ENCODE measurements at places on chromosomes 11 and 22.

DNA sequence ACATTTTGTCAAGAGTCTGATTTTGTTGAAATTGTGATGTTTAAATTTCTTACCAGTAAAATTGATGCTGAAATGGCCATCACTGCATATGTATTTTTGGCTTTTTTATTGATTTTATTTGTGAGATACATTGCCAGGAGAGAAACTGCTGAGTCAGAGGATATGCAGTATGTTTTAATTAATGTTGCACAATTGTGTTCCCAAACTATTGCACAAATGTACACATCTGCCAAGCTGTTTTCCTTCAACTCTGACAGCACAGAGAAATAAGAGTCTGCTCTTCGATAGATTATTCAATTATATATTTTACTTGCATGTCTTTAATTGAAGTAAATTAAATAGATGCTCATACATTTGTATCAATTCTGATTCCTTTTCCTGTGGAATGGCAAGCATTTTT, 640.2 kb upstream of the LUZP2 start:
- DNase-seq = peak; percentile 78

DNA sequence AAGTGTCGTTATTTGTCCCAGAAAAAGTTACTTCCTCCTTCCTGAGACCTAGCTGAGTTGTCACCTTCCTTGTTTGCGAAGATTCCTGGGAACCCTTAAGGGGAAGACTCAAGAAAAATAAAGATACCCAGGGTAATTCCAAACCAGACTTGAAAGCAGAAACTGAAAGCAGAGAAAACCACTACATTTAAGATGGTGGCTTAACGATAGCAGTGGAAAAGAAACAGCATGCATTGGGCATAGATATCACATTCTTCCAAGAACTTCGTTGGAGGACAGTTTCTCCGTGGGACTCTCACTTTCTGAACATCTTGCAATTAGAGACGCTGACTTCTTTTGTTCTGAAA, 89.1 kb downstream of the FAM76B start:
- DNase-seq = no peak

- DNase-seq = no peak
Measured at GRCh38 chr11:118056806-118057205, 20.1 kb upstream of the TMPRSS4 start.

DNA sequence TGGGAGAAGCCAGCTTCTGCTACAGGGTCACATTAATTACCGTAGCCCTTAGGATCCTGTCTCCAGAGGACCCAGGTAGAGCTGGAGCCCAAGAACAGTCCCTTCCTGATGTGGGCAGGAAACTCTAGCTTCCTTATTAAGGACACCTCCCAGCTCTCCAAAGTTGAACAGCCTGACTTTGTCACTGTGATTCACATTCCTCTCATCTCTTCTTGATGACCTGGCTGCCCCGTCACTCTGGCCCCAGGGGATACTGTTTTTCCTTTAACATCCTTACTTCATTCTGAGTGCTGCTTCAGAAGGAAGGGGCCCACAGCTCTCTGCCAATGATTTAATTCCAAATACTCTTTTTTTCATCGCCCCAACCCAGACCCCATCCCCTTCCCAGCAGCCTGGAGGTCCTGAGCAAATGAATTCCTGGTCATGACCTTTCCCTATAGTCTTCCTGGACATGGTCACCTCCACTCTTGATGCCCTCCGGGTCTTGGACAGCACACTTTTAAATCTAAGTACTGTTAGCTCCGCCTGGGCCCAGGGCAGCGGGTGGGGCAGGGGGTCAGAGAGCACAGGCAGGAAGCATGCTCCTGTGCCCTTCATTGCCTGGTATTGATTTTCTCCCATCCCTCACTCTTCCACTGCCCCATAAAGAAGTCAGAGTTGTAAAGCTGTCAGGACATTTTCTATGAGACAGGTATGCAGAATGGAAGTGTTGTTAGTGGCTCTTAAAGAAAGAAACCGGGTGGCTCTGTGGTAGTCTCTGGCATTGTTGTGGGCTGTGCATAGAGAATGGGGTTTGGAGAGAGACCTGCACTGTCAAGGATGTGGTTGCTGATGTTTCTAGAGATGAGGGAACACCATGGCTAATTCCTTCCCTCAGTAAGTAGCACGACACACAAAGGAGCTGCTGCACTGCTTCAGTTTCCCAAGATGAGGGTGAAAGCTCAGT, 22.3 kb upstream of the SPON1 start:
- DNase-seq = peak; percentile 13

DNA sequence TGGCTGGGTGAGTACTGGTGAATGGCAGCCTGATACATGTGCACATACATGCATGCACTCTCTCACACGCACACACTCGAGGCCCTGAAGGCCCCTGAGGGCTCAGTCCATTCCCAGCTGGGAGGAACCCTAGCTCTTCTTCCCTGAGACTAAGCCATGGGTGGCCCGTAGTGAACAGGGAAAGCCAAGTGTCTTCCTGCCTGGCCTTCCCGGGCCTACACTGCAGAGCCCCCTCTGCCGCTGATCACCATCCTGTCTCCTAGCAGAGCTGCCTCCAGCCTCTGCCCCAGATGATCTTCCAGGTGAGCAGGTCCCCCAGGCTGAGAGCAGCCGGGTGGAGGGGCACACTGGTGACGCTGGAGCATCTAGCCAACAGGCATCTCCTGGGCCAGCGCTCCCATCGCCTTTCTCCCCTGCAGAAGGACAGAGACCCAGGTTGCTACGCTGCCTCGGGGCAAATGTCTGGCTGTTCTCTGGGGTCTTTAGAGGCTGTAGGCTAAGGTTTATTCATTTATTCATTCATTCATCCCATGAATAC, 57.3 kb downstream of the CD82 start:
- no peak for DNase-seq

DNA sequence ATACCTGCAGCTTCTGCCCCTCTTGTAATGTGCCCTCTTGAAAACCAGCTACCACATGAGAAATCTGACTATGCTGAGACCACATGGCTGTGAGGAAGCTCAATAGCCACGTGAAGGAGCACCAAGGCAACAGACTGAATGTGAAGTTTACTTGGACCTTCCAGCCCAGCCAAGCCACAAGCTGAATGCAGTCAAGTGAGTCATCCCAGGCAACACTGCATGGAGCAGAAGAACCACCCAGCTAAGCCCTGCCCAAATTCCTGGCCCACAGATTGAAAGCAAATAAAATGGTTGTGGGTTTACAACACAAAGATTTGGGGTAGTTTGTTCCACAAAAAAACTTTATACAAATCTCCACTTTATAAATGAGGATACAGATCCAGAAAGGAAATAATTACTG, 114.5 kb downstream of the TIMP3 start:
- DNase-seq = no peak

DNA sequence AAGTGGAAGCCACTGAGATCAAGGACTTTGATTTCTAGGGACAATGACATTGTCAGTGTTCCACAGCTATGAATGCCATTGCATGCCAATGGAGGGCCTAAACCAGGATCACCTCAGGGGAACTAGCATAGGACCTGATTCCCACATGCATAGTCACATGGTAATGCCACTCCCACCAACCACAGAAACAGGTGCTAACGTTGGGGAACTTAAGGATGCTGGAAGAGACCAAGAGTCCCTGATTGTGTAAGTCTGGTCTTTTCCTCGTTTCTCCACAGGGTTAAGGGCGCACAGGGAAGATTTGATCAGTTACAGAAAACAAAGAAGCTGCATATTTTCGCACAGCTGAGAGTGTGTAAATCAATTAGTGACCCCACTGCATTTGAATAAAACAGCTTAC, 59.4 kb upstream of the CD44 start:
- DNase-seq = no peak

GRCh38 chr11:12235553-12235946, 125.2 kb downstream of the MICAL2 start:
- DNase-seq = peak; percentile 36

GRCh38 chr11:66922551-66922950, 35.6 kb downstream of the PC start:
- DNase-seq = no peak

- no peak for DNase-seq
Measured at GRCh38 chr11:45725121-45725520, 59.7 kb upstream of the CHST1 start.

DNA sequence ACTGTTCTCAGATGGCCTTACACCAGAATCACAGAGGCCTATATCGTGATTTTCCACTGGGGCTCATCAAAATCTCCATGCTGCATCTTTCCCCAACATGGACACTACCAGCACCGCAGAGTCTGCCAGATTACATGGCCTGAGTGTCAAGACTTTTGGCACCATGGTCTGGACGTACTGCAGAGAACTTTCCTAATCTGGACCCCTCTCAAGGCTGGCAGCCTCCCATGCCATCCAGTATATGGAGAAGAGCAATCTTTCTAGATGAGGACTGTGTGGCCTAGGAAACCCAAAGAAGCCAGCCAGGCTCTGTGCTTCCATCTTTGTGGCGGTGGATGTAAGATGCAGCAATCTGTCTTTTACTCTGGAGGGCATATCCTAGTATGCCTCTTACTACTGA, 139.2 kb downstream of the ADAMTS15 start:
- no peak for DNase-seq

- no peak for DNase-seq
Measured at GRCh38 chr11:9739123-9739900, 75.4 kb downstream of the SWAP70 start.

DNA sequence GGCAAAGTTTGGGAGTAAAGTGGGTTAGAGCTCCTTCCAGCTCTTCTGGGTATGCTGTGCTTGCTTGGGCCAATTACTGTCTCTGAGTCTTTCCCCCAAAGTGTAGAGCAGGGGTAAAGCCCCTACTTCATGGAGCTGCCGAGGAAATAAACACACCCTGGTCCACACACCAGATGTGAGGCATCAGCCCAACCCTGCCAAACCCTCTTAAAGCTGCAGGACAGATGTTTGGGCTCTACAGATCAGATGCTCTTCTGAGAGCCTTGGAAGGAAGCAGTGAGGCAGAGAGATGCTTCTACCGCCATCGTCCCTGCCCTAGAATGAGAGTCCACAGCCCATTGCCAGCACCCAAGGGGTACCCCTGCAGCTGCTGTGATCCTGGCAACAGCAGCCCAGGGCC, 64.7 kb downstream of the ELFN2 start:
- DNase-seq = no peak

DNA sequence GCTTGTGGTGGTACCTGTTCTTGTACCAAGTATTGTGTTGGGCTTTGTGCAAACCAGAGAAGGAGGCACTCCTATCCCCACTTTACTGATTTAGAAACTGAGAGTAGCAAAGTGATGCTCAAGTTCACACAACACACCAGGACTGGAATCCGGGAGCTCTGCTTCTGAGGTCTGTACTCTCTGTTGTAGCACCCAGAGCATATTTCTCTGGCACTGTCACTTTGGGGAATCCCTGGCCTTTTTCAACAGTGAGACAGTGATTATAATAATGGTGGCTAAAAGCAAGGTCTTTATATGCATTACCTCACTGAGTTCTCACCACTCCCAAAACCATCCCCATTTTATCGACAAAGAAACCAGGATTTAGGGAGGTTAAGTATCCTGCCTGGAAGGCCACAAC, 362.4 kb downstream of the TENM4 start:
- DNase-seq = no peak

DNA sequence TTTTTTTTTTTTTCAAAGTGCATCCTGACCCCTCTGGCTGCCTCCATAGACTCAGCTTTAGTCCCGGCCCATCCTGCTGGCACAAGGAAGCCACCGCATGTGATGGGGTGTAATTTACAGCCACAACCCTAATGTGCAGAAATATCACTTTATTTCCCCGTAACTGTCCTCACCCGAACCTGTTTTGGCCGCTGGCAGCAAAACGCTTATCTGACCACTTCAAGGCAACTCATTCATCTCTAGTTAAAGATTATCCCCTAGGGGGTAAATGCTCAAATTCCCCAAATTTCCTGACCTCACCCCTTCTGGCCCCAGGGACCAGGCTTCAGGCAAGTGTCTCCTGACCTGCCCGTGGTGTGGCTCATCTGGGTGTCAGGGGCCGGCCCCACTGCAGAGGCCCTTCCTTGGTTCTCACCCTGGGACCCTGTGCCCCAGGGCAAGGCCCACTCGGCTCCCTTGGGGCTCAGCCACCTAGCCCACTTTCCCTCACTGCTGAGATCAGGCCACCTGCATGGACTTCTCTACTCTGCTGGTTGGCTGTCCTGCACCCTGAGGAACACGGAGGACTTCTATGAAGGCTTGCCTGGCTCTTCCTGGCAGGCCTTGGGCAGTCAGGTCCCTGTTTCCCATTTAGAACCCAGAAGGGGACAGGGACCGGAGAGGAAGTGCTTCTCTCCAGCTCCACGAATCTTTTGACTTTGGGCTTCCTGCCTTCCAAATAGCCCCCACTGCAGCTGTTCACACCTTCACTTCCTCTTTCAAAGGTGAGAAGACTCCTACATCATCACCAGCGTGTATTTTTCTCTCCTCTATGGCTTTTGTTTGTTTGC, 53.3 kb downstream of the WNT11 start:
- no peak for DNase-seq

GRCh38 chr11:6606471-6607189, 3.1 kb downstream of the ILK start:
- DNase-seq = peak; percentile 96

GRCh38 chr11:8477680-8478079, 116.3 kb downstream of the STK33 start:
- no peak for DNase-seq

DNA sequence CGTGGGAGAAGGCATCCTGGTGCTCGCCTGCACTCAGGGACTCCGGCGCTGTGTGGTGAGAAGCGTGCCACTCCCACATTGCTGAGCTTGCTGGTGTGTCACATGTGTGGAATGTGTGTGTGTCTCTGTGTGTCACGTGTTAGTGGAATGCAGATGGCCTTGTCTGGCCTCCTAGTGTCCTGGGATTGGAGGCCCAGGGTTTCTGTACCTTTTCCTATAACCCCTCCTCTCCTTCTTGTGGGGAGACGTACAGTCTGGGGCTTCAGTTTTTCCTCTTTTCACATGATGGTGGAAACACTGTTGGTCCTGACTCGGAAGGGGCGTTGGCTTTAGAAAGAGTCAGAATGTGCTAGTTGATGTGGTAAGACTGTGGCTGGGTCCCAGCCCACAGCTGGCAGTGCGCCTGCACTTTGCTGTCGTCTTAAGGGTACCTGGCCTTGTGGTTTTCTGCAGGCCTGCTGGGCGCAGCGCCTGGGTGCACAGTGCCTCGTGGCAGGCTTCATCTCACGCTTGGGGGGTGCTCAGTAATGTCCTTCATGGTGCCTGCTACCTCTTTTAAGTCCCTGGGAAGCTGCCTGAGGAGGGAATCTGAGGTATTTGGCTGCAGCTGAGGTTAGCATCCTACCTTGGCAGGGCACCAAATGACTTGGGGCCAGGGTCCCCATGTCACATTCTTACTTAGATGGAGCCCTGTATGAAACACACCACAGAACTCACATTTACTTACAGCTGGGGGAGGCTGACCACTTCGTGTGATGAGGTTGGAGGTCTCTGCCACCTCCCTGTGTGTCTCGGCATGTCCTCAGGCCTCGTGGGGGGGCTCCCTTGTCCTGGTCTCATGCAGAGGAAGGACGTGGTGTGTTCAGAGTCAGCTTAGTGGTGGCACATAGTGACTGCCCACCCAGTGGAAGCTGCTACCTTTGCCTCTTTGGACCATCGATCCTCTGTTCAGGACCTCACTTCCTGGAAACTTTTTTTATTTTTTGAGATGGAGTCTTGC, 61.9 kb downstream of the MED15 start:
- peak; percentile 99 for DNase-seq

- DNase-seq = no peak
Measured at GRCh38 chr22:22246706-22247105, 2.1 kb downstream of the VPREB1 start.
